NCI-H460 (cell line): ENCODE measurements at places on chromosomes 5 and 9. TPM values are rescaled to one million over a fixed set of nuclear protein-coding genes. Genes with fewer than 3 reads are reported as not detected.

GRCh38 chr9:42388146-42388690 is 204.8 kb downstream of the SPATA31A6 start:
- DNase-seq, result no peak

- peak; percentile 32 for DNase-seq
These were observed 55.2 kb downstream of the NMUR2 start for GRCh38 chr5:152349683-152350526.

DNA sequence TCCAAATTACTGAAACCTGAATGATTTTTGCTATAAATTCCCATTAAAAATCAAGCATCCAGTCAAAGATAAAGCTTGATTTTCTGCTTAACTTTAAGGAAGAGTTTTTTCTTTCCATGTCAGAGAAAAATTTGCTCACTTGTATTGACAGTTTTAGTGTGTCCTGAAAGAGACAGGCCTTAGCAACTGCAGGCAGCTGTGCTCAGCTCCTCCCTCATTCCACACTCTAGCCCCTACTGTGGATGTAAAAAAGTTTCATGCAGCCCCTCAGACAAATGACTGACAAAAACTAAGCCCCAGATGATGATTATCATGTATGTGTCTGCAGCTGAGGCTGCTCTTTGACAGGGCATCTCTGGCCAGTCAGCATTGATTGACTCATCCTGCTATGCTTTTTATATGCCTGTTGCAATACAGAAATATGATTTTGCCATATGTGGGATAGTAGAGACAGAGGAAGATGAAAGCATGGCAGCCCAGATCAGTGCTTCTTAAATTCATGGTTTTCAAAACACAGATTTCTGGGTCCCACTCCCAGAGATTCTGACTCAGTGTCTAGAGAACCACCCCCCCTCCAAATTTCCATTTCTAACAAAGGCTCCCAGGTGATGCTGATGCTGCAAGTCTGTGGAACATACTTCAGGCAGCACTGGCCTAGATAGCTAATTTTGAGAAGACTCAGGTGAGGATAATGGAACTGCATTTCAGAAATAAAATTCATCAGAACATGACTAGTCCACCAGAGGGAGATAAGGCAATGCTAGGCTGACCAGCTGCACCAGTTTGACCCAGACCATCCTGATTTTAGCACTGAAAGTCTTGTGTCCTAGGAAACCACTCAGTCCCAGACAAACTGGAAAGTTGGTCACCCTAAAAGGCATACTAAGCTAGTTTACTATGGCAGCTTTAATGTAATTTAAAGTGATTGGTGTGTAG is 298.7 kb upstream of the KCNN2 start:
- DNase-seq, result no peak

The LVRN gene
- total RNA-seq, result 0.64 TPM in 1 of 2 replicates, not detected in the other

The NOXA1 gene
- 0.92 and 2.0 TPM in 2 replicates for total RNA-seq

The ATG10 gene
- total RNA-seq, result 9.0 and 11.0 TPM in 2 replicates

- no peak for DNase-seq
These were observed 518 bp downstream of the SPRY4 start for GRCh38 chr5:142324136-142324870.

GRCh38 chr5:80206282-80206681 is 49.6 kb downstream of the SERINC5 start:
- DNase-seq, result no peak

GRCh38 chr9:132478353-132479050 is 68.5 kb downstream of the CFAP77 start:
- no peak for DNase-seq

The C9orf43 gene
- total RNA-seq, result 0.40 and 0.87 TPM in 2 replicates

DNA sequence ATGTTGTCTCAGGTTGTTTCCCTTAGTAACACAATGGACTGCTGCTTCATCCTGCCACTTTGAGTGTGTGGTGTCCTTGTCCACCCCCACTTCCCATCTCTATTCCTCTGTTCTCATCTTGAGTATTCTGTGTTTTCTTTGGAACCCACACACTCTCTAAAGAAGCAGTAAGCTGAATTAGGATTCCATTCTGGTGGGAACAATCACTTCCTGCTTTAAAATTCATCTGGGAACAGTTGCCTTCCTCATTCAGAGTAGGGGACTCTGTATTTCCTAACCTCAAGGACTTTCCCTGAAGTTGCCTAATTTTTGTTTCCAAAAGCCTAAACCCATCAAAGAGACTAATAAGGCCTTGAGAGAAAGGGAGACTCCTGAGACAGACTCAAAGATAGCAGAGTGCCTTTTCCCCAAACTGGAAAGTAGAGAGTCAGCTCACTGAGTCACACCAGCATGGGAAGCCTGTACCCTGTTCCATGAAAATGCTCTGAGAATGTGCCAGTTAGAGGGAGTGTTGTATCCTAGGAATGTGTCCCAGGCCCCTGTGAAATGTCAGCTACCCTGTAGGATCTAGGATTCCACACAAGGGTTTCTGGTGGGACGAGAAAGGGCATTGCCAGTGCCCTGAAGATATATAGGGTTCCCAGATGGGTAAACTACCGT is 63.6 kb downstream of the CCDC192 start:
- no peak for DNase-seq

DNA sequence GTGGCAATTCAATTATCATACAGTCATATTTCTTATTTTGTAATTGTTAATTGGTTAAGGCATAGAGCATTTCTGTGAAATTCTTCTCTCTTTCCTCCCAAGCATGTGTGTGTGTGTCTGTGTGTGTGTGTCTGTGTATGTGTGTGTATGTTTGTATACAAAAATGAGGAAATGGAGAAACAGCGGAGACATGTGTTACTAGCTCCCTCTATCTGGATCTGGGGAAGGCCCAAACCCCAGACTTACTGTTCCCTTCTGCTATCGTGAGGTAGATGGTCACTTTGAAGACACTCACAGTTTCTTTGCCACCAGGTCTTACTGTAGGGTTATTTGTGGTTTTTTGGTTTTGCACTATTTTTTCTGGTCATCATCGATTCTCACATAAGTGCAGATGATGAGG is 11.4 kb upstream of the C5orf63 start:
- DNase-seq, result no peak

DNA sequence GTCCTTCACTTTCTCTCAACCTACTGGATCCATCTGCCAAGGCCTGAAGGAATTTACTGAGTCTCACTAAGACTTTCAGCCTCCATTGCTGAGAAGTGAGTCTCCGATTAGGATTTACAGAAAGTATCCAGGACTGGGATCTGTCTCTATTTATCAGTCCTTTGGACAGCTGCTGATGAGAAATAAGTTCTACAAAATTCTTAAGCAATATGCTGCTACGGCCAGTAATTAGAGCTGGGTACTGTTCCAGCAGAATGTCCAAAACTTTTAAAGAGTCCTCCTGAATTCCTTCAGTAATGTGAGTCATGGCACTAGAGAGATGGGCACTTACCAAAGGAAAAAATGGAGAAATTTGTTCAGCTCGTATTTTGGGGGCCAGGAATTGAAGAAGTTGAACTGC is 5.9 kb downstream of the TEX10 start:
- no peak for DNase-seq

The HAVCR1 gene
- total RNA-seq, result not detected in 2 replicates

DNA sequence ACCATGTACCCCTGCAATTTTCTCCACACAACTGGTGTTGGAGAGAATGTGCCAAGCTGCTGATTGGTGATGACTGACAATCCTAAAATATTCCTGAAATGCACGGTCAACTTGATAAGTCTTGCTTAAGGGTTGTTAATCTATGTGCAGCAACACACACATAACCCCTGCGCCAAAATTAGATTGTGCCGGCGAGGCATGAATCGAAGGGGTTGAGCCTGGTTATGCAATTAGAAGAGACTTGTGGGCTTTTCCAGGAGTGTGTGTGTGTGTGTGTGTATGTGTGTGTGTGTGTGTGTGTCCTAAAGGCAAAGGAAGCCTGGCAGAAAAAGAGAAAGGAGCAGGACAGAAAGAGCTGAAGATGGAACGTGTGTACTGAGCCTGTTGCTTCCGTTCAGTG is 22.3 kb downstream of the IRX2 start:
- no peak for DNase-seq

- no peak for DNase-seq
These were observed 81.9 kb downstream of the ADAMTS12 start for GRCh38 chr5:33809936-33810335.

DNA sequence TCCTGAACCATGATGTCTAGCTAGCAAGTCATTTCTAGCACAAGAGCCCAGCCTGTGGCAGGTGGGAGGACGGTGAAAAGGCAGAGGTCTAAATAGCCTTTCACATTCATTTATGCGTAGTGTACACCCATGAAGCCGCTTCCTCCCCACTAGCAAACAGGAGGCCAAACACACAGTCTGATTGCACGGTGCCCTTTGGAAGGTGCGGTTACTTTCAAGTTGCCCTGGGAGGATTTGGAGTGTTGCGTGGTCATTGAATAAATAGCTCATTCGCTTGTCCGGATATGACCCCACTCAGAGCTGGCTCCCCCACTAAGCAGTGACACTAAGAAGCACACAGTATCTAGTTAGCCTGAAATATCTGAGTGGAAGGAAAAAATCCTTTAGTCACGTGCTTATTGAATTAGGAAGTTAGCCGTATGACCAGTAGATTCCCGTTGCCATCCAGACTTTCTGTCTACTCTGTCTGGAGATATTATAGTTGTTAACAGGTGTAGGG is 664 bp upstream of the ARSB start:
- DNase-seq, result no peak

DNA sequence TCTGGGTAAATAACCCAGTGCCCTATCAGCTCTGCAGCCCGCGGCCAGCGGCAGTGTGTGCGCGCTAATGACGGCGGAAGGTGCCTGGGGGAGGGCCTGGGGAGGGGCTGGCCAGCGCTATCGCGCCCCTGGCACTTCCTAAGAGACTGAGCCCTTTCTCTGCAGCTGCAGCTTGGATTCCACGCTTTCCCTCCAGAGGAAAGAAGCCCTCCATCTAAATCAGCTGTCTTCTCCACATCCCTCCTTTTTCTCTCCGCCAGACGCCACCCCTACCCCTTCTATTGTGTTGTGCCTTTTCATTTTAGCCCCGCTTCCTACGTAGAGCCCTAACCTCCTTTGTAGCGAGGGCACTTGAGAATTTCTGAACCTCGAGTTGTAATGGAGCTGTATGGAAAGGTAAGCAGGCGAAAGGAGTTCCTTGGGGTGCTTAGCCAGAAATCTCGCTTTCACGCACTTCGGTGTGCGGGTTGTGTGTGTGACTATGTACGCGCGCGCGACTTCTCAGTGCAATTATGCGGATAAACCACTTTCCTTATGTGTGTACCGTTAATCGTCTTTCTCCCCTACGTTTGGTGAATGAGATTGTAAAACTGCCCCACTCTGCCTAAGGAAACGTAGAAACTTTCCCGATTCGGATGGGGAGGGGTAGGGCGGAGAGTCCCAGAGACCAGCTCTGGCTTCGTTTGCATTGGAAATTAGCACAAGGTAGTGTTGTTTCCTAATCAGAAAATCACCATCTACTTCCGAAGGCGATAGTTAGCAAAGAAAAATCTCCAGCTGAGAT is 664 bp upstream of the RAB3C start:
- DNase-seq, result peak; percentile 33

GRCh38 chr9:16688814-16689213 is 181.7 kb downstream of the BNC2 start:
- DNase-seq, result no peak

The SLCO4C1 gene
- 0.03 and 0.05 TPM in 2 replicates for total RNA-seq

The HCN1 gene
- not detected in 2 replicates for total RNA-seq

The GNA14 gene
- total RNA-seq, result not detected in 2 replicates

The SHOC1 gene
- total RNA-seq, result not detected in 2 replicates

The P4HA2 gene
- 28.5 and 36.8 TPM in 2 replicates for total RNA-seq

DNA sequence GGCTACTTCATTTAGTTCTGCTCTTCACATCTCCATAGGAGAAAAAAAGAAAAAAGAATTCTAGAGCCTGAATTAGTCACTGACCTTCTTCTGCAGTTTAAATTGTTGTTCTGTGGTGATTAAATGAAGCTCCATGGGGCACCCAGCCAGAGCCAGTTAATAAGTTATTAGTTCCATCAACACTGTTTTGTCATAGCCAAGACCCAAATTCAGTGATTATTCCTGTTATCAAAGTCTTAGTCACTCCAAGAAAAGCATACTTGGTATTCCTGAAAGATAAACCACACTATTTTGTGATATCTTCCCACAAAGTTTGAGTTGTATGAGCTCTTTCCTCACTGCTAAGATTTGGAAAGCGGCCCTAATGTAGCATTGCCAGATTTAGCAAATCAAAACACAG is 134.8 kb upstream of the RGMB start:
- no peak for DNase-seq

DNA sequence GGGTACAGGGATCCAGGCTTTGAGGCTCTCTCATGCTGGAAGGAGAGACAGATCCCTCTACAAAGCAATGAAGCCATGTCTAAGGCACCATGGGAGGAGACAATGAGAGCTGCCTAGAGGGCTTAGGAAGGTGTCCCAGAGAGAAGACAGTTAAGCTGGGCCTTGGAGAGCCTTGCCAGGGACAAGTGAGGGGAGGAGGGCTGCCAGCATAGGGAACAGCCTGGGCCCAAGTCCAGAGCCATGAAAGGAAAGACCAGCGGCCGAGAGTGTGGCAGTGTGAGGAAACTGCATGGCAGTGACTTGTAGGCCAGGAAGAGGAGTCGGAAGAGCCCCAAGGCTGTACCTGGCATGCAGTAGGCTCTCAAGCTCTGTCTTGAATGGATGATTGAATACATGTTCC is 88.5 kb downstream of the PSD2 start:
- DNase-seq, result no peak

The SPATA31D4 gene
- not detected in 2 replicates for total RNA-seq

GRCh38 chr5:32126691-32127090 is 47.4 kb downstream of the GOLPH3 start:
- DNase-seq, result no peak

- no peak for DNase-seq
These were observed 46.9 kb downstream of the RAB14 start for GRCh38 chr9:121154782-121155181.

The PPP2R2B gene
- total RNA-seq, result not detected in 2 replicates

GRCh38 chr5:2746561-2747032 is 4.9 kb downstream of the IRX2 start:
- DNase-seq, result no peak

- DNase-seq, result no peak
These were observed 50.4 kb downstream of the PIK3R1 start for GRCh38 chr5:68265822-68266395.

The NEUROG1 gene
- not detected in 2 replicates for total RNA-seq

DNA sequence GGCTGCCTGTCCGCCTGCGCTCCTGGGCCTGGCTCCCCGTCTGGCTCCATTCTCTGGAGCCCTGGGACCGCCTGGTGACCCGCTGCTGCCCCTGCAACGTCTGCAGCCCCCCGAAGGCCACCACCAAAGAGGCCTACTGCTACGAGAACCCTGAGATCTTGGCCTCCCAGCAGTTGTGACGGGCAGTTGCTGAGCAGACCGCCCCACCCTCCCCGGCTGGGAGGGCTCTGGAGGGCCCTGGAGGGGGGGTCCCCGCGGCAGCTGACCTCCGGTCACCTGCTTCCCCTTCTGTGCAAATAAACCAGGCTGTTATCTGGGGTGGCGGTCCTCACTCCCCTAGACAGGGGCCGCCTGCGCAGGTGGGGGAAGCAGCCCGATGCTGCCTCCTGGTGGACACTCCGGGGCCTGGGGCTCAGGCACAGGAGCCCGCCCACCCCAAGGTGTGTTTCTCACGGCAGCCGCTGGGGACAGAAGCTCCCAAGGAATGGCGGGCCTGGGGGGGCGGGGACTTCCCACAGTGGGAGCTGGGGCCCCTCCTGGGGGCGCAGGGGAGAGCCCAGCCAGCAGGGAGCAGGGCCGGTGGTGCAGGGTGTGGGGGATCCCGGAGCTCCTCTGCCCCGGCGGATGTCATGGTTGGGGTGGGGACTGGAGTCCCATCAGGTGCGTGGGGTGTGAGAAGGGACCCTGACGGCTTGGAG is 4.7 kb upstream of the TUBB4B start:
- DNase-seq, result peak; percentile 78

The LMX1B gene
- 1.2 and 1.9 TPM in 2 replicates for total RNA-seq

GRCh38 chr5:177598477-177598876 is 1.5 kb upstream of the B4GALT7 start:
- no peak for DNase-seq
